ENCODE measurements at places on chromosomes 1 and 21. TPM values are rescaled to one million over a fixed set of nuclear protein-coding genes. Genes with fewer than 3 reads are reported as not detected.

FABP3 gene
- total RNA-seq = 5.6 TPM

RHBDL2 gene
- 0.36 TPM for total RNA-seq

ANKRD35 gene
- total RNA-seq = 1.1 TPM

HENMT1 gene
- 0.28 TPM for total RNA-seq

NUP210L gene
- under 0.01 TPM for total RNA-seq

CAMK1G gene
- total RNA-seq = 0.83 TPM

DNA sequence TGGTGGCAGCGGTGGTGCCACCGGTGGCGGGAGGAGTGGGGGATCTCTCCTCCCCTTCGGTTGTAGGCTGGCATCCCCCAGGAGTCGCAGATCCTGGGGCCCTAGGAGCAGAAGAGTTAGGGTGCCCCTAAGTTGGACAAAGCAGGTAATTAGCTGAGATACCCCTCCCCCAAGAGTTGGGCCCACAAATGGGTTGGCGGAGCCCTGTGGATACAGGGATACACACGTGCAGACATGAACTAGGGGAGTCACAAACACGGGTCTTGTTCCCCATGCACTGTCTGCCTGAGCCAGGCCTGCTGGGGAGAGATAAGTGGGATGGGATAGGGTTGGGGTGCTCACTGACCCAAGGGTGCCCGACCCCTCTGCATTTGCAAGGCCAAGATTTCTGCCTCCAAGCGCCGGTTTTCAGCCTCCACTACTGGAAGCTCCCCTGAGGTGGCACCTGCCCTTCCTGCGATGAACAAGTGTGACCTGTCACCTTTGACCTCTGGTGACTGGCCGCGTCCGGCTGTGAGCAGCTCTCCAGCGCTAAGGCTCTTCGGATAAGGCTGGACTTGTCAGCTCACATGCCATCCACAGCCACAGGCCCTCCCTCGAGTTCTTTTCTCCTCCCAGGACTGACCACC, 1.8 kb downstream of the CCDC17 start:
- H3K36me3 ChIP-seq = peaks cover 33% of the 10 kb centered on the region
- H3K4me3 ChIP-seq = no peak overlapping the region
- H3K4me1 ChIP-seq = no peaks in the 10 kb centered on the region
- no peak for DNase-seq

DNA sequence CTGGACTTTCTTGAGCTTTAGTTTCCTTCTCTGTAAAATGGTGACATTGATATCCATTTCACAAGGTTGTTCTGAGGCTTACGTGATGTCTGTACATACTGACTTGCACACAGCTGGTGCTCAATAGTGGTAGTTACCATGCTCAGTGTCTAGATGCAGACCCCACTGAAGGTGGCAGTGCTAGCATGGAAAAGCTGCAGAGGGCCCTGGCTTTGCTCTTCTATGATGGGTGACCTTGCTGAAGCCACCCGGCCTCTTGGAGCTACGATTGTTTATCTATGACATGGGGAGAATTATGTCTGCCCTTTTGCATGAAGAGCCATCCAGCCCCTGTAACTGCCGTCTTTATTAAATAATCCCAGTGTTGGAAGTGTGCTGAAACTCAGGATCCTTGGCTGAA, 131.8 kb downstream of the PLXNA2 start:
- no peak overlapping the region for H3K4me3 ChIP-seq
- no peak overlapping the region for H3K27ac ChIP-seq
- no peaks in the 10 kb centered on the region for H3K36me3 ChIP-seq
- DNase-seq = no peak
- no peaks in the 10 kb centered on the region for H3K27me3 ChIP-seq

- no peak for DNase-seq
- H3K4me3 ChIP-seq = no peak overlapping the region
- no peak overlapping the region for H3K27ac ChIP-seq
- H3K27me3 ChIP-seq = no peaks in the 10 kb centered on the region
Observed at GRCh38 chr1:216095400-216095799, 327.8 kb downstream of the USH2A start.

DNA sequence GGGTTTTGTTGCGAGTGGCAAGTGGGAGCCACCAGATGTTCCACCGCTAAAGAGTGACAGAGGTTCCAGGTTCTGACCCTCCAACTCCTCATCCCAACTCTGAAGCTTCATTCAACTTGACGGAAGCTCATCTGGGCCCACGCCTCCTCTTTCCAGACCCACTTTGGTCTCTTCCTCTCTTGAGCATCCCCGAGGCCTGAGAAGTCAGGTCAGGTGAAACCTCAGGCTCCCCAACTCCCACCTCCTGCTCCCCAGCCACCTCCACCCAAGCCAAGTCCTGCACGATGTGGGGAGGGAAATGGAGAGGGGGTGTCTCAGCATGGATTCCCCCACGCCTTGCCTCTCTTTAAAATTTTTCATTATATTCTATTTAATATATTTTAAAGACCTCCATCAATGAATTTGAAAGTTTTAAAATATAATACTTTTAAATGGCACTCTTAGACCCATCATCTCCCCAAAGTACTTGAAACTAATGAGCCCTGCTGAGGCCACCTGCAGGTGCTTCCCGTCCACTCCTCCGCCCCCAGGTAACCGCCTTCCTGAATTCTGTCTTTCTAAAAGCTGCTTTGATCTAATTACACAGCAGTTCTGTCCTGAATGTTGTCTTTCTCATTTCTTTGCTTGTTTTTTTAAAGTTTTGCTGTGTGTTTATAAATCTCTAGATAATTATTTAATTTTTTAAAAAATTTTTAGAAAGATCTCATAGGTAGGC, 238.1 kb downstream of the KAZN start:
- peaks cover 5% of the 10 kb centered on the region for H3K4me1 ChIP-seq
- H3K36me3 ChIP-seq = no peaks in the 10 kb centered on the region
- no peak overlapping the region for H3K27ac ChIP-seq
- H3K4me3 ChIP-seq = no peak overlapping the region
- no peak for DNase-seq

Measured in IMR-90 (cell line).